ENCODE measurements at places on chromosomes 7 and 10. TPM values are rescaled to one million over a fixed set of nuclear protein-coding genes. Genes with fewer than 3 reads are reported as not detected.

HSPA12A gene
- total RNA-seq, result 0.22 TPM

CCDC6 gene
- 34.4 TPM for total RNA-seq

PDE6C gene
- not detected for total RNA-seq

ITGA8 gene
- not detected for total RNA-seq

SCART1 gene
- total RNA-seq, result 7.2 TPM

NDUFB8 gene
- 350 TPM for total RNA-seq

LEP gene
- not detected for total RNA-seq

ARHGAP22 gene
- 0.48 TPM for total RNA-seq

MEOX2 gene
- total RNA-seq, result not detected

HOXA6 gene
- total RNA-seq, result not detected
